ENCODE measurements at places on chromosomes 16 and 17. TPM values are rescaled to one million over a fixed set of nuclear protein-coding genes. Genes with fewer than 3 reads are reported as not detected.

Gene TBCD
- total RNA-seq = 120 TPM

Gene TP53TG3F
- total RNA-seq = not detected

Gene VPS35L
- 44.3 TPM for total RNA-seq

Gene TNFRSF17
- total RNA-seq = not detected

Gene CFAP97D1
- not detected for total RNA-seq

Gene ZACN
- 10.3 TPM for total RNA-seq

DNA sequence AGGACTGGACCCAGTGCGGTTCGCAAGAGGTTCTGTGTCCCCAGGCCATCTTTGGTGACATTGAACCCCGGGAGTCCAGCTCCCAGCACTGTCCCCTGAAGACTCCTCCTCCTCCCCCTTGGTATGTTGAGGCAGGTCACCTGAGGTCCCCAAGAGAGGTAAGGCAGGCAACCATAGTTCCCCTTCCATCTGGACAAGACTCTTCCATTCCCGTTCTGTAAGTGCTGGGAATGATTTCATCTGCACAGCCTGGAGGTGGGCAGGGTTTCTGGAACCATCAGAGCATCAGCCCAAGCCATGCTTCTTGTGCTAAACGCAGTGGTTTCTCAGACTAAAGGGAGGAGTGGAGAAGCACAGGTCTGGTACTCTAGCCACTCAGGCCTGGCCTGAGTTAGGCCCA, 24.9 kb downstream of the COPZ2 start:
- DNase-seq = no peak

- no peak for DNase-seq
Measured at GRCh38 chr16:86387468-86388440, 122.6 kb upstream of the FOXF1 start.

GRCh38 chr16:67154578-67155294, 3.9 kb upstream of the B3GNT9 start:
- DNase-seq = no peak

DNA sequence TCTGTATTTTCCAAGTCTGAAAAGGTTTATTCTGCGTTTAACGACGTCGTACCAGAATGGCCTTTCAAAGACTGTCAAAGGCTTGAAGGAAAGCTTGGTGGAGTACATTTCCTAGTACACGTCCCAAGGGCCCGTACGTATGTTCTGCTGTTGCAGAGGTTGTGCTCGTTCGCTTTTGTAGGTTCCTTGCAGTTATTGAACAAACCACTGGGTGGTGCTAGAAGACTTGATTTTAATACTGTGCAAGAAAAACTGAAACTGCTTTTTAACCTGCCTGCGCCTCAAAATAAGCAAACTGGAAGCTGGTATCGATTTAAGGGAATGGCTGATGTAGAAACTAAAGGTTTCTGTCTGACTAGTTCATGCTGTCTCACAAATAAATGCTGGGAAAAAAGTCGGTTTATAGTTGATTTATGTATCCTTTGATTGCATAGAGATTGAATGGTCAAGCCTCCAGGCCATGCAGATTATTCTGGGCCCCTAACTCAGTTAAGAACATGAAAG, 54.6 kb downstream of the USP10 start:
- DNase-seq = peak; percentile 68

GRCh38 chr16:72027669-72028378, 19.3 kb downstream of the DHODH start:
- DNase-seq = no peak

GRCh38 chr16:83666449-83666848, 141.3 kb upstream of the HSBP1 start:
- no peak for DNase-seq

GRCh38 chr17:50326831-50327364, 19.0 kb upstream of the XYLT2 start:
- DNase-seq = no peak

DNA sequence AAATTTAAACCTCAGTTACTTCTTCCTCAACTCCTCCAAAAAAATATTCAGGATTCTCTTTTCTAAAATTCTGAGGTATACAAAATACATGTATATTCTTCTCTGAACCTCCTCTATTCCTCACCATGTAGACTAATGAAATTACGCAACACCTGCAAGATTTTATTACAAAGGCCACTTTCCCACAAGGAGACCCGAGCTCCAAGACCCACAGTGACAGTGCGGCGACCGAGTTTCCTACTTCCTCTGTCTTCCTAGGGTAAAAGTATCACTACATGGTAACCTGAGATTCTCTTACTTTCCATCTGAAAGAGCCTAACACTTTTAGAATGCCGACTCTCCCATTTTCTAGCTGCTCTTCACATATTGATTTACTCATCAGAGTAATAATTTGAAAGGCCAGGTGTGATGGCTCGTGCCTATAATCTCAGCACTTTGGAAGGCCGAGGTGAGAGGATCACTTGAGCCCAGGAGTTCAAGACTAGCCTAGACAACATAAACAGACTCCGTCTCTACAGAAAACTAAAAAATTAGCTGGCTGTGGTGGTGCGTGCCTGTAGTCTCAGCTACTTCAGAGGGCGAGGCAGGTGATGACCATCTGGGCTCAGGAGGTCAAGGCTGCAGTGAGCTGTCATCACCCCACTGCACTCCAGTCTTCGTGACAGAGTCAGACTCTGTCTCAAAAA, 35.7 kb downstream of the CYTH1 start:
- DNase-seq = no peak

DNA sequence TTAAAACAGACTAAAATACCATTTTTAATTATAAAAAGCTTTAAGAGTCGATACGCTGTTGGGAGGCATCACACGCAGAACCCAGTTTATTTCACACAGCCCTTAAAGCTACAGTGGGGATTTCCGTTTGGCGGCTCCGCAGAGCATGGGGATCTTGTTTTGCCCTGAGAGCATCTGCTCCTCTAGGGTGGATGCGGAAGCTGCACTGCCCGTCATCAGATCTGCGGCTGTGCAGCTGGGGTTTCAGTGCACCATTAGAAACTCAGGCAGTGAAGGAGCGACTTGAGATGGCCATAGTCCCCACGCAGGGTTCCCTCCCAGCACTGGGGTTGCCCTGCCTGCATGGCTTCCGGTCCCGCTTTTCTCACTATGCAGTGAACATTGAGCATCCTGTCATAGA, 62.2 kb upstream of the CHMP6 start:
- no peak for DNase-seq

GRCh38 chr16:26530584-26531289, 536.0 kb upstream of the C16orf82 start:
- no peak for DNase-seq

GRCh38 chr17:27878776-27879562, 14.2 kb downstream of the LYRM9 start:
- DNase-seq = peak; percentile 40

GRCh38 chr17:40862985-40863733, 3.9 kb downstream of the KRT12 start:
- no peak for DNase-seq

DNA sequence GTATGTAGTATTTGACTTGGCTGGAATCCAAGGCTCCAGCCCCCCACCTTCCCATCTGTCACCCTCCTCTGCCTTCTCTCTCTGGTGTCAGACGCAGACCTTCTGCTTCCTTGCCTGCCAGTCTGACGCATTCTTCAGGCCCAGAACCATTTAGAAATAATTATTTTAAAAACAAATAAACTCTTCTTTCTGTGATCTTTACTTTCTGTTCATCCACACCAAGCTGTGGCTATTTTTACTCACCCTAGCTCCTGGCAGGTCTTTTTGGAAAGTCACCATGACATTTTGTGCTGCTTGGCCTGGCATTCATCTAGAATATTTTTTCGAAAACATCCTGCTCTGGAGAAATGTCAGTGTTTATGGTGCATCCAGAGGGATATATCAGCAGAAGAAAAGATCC, 330.7 kb upstream of the ASIC2 start:
- DNase-seq = no peak

DNA sequence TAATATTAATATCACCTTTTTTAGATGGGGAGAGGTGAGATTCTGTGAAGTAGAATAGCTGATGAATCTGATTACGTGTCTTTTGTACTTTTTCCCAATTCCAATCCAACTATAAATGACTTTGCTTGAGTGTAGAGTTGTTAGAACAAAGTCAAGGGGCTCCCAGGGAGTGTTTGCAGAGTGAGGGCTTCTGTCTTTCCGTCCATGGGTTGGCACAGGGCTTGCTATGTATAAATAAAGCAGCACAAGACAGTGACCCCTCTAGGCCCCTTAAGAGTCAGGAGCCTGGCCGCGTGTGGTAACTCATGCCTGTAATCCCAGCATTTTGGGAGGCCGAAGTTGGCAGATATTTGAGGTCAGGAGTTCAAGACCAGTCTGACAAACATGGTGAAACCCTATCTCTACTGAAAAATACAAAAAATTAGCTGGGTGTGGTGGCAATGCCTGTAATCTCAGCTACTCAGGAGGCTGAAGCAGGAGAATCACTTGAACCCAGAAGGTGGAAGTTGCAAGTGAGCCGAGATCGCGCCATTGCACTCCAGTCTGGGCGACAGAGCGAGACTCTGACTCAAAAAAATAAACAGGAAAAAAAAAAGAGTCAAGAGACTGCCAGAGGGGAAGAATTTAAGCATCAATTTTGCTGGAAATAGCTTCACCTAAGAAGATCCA, 127.9 kb upstream of the HS3ST3A1 start:
- no peak for DNase-seq

DNA sequence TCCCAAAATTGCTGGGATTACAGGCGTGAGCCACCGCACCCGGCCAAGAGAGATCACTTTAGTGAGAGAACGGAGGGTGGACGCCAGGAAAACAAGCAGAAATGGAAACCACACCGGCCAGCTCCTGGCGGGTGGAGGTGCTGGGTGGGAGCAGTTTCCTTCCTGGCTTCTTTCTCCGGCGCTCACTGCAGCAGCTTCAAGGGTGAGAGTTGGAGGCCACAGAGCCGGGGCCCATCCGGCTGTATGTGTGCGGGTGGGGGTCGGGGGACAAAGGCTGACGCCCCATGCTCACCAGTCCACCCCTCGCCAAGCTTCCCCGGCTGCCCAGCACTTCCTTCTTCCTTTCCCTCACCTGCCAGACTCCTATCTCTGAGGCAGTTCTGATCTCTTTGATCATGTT, 13.5 kb upstream of the BHLHA9 start:
- no peak for DNase-seq

- DNase-seq = no peak
Measured at GRCh38 chr17:64418506-64419339, 28.1 kb upstream of the PECAM1 start.

DNA sequence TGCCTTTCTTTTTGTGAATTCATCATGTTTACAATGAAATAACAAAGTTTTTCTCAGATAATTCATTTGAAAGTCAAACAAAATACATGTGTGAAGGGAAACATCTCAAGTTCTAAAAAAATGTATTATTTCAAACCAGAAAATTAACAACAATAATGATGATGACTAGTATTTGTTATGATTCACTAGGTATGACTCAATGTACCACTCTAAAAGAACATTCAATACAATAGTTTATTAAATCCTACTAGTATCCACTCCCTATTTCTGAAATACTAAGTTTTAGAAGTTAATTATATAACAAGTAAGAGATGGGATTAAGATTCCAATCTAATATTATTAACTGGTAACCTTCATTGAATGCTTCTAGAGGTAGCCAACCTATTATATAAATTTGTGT, 1444.8 kb upstream of the CDH8 start:
- DNase-seq = no peak

- DNase-seq = no peak
Measured at GRCh38 chr17:43573579-43574321, 27.6 kb upstream of the ETV4 start.

DNA sequence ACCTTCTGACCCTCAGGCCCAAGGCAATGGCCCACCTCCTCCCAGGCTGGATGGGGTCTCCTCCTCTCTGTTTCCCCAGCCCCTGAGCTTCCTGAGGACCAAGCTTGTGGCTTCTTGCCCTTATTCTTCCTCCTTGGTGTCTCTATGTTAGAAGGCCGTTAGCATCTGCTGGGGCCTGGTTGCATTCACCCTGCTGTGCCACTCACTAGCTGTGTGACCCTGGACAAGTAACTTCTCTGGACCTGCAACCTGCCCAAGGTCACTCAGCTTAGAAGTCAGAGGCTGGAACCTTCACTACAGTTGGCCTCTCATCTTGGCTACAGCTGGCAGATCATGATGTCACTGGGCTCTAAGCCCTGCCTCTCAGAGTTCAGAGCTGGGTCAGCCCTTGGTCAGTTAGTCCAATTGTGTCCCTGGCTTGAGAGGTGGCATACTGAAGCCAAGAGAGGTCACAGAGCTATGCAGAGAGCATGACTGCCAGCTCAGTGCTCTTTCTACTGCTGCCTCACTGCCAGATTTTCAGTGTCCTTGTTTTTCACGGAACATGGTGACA, 3.0 kb downstream of the MT2A start:
- DNase-seq = no peak

- no peak for DNase-seq
Measured at GRCh38 chr17:48060249-48060648, 12.1 kb downstream of the NFE2L1 start.

DNA sequence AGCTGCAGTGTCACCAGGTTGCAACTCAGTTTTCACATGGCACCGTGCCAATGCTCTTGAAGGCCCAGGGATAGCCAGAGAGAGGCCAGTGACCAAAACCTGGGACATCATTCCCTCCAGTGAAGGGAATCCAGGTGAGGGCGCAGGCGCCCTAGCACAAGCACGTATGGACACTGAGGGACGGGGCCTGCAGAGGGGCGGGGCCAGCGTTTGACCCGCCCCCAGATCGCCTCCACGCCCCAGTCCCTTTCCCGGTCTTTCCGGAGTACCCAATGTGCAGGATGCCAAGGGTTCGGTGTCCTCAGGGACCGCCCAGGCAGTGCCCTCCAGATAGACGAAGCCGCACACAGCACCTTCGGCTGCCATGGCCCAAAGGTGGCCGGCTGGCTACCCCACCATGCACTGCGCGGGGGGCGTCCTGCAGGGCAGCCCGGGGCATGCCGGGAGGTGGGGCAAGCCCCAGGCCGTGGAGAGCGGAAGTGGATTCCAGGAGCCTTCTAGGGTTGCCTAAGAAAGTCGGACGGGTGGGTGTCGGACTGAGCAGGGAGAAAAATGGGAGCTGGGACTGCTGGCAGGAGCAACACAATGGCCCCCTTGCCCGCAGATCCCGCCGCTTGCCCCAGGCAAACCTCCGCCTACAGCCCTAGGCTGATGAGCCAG, 4.6 kb downstream of the SLC12A4 start:
- no peak for DNase-seq

GRCh38 chr16:68083239-68083781, 1.9 kb upstream of the NFATC3 start:
- no peak for DNase-seq

- no peak for DNase-seq
Measured at GRCh38 chr16:22092143-22092933, at the start of gene VWA3A. Gene VWA3A, plus strand, starts transcription at chr16:22092541. Its CDS starts 97 bp downstream, at chr16:22092638.

DNA sequence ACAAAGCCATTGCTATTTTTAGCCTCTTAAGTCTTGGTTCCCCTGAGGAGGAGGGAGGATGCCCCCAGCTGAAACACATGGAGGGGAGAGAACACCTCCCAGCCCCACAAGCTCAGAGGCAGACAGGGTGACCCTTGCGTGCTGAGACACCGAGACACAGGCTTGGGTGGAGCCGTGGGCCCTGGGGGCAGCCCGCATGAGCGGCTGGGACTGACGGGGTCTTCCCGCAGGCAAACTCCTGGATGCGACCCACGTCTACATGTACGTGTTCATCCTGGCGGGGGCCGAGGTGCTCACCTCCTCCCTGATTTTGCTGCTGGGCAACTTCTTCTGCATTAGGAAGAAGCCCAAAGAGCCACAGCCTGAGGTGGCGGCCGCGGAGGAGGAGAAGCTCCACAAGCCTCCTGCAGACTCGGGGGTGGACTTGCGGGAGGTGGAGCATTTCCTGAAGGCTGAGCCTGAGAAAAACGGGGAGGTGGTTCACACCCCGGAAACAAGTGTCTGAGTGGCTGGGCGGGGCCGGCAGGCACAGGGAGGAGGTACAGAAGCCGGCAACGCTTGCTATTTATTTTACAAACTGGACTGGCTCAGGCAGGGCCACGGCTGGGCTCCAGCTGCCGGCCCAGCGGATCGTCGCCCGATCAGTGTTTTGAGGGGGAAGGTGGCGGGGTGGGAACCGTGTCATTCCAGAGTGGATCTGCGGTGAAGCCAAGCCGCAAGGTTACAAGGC, 9.8 kb downstream of the SLC16A3 start:
- peak; percentile 76 for DNase-seq

Data from activated T-helper 2 cell treated with anti-CD3 and anti-CD28 coated beads, Interferon-gamma antibody, Interleukin-2, Interleukin-4, amounts not matched to agents 10 μg/mL and 5 μg/mL and 100 μg/mL, durations not matched to agents 14 hours and 24 hours and 36 hours (primary cell).